ENCODE measurements at places on chromosomes 6 and 20.

GRCh38 chr20:35561671-35562070 lies 19.8 kb downstream of the ERGIC3 start:
- no peak for DNase-seq

DNA sequence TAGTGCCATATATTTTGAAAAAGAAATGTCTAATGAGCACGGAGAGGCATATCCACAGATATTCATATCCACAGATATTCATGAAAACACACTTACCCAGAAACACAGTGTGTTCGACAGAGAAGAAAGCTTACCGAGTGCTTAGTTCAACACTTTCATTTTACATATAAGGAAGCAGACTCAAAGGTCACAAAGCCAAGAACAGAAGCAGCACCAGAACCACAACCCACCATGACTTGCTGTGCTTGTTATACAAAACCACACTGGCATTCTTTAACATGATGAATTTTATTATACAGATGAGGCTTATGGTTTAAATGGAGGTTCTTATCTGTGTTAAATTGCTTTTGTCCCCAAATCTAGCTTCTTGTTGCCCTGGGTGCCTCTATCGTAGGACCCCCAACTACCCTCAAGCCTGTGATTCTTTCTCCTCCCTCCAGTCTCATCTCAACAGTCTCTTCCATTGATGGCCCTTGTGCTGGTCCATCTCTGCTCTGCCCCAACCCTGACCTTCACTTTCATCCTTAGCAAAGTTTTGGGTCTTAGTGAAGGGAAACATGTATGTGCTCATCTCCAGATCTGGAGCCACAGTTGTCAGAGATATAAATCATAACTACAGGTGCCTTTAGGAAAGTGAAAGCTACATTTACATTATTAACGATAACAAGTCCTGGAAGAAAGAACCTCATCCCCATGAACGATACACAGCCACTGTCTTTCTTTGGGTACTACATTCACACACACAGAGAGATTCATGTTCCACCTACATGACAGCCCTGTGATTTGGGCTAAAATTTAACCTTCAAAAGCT lies 40.0 kb downstream of the SF3B5 start:
- no peak for DNase-seq

GRCh38 chr6:142881761-142882160 lies 63.2 kb downstream of the HIVEP2 start:
- DNase-seq = no peak

DNA sequence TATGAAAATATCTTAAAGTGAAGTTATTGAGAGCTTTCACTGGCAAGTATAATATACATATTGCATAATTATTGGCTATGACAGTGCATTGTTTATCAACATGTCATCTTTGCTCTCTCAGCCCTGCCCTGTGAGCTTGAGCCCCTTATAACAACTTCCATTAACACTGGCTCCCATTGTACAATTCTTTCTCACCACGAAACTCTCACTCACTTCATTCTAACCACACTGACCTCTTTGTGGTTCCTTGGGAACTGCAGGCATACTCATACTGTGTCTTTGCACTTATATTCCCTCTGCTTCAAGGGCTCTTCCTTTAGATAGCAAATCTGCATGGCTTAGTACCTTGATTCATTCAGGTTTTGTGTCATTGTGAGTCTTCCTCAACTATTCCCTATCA lies 411.8 kb downstream of the CDKAL1 start:
- peak; percentile 17 for DNase-seq

- no peak for DNase-seq
Measured at GRCh38 chr6:21847711-21848480, 254.3 kb downstream of the SOX4 start.

GRCh38 chr20:53872561-53873229 lies 197.7 kb downstream of the BCAS1 start:
- no peak for DNase-seq

DNA sequence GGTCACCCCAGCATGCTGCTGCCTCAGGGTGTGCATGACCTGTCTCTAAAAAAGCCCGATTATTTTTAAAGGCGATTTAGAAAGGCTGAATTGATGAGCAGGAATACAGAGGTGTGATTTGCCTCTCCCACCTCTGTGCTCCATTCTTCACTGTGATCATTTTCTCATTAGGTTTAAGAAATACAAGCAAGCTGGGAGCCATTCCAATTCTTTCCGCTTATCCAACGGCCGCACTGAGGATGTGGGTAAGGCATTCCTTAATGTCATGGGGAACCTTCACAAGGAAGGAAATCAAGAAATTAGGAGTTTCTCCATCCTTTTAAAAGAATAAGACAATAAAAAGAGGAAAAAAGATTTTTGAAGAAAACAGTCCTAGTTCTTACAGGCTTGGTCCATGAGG lies 55.6 kb upstream of the GNRH2 start:
- DNase-seq = no peak

- DNase-seq = no peak
Measured at GRCh38 chr6:73451223-73452106, 632 bp downstream of the CGAS start.

- no peak for DNase-seq
Measured at GRCh38 chr6:7684843-7685242, 41.1 kb upstream of the BMP6 start.

- no peak for DNase-seq
Measured at GRCh38 chr20:50930139-50930975, 880 bp downstream of the ADNP start.

DNA sequence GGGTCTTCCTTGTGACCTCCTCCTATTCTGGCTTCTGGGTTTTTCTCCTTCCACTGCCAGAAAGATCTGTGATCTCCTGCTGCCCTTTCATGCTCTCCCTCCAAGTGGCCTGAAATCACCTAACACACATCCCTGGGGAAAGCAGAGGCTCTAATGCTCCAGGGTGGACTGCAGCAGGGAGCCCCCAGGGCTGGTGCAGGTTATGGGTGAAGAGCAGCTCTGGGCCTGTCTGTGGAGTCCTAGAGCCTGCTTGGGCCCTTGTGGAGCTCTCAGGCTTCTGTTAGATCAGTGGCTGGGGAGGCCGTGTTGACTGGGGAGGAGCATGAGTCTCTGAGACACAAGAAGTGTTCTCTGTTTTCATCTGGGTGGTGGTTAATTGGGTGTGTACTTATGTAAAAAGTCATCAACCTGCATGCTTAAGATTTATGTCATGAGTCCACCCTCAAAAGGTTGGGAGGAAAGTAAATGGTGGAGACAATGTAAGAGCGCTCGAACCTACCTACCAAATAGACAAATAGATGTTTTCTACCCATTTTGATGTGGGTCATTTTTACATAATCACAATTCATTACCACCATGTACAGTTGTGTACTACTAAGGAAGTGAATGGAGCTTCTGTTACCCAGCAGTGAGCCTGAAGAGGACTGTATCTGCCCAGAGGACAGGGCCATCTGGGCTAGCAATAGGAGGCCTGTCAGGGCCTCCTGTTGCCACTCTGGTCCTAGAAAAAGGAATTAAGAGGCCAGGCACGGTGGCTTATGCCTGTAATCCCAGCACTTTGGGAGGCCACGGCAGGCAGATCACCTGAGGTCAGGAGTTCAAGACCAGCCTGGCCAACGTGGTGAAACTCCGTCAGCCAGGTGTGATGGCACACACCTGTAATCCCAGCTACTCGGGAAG lies 32.0 kb upstream of the RNF8 start:
- no peak for DNase-seq

GRCh38 chr6:61585504-61585903 lies 700.5 kb downstream of the KHDRBS2 start:
- no peak for DNase-seq

- DNase-seq = no peak
Measured at GRCh38 chr6:157233156-157233555, 90.2 kb downstream of the TMEM242 start.

DNA sequence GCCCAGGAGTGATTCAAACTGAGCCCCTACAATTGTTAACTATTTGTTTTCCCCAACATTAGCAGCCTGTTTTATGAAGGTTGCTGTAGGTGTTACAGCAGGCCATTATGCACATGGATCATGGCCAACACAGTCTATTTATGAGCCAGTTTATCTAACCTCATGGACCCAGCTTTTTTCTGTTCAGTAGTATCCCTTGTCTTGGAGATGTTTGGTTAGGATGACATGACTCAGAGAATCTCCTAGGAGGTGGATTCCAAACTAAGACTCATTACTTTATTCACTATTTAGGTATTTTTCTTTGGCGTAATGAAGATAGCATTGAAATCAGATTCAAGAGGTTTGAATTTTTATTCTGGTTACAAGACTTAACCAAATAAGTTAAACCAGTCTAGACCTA lies 62.8 kb upstream of the TFB1M start:
- no peak for DNase-seq

DNA sequence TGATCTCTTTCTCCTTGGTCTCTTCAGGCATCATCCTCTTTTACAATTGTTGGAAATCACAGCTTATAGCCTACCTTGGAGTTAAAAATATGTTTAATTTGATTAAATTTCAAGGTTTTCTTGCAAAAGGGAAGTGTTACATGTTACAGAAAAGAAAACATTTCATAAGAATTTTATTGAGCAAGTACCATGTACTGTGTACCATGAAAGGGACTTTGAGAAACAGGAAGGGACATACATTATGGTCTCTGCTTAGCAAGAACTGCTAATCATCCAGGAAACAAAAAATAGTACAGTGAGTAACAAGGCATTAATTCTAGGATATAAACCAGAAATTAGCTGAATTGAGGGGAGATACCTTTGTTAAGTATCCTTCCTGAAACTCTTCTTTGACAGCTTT lies 145.3 kb upstream of the SPACA1 start:
- no peak for DNase-seq

- no peak for DNase-seq
Measured at GRCh38 chr6:156563714-156564113, 213.5 kb upstream of the ARID1B start.

GRCh38 chr6:47654255-47654654 lies 44.1 kb upstream of the ADGRF4 start:
- no peak for DNase-seq

- no peak for DNase-seq
Measured at GRCh38 chr6:3581469-3581868, 124.6 kb upstream of the SLC22A23 start.

GRCh38 chr20:35888657-35889056 lies 65.6 kb downstream of the SCAND1 start:
- DNase-seq = no peak

GRCh38 chr20:21272279-21272678 lies 30.9 kb upstream of the XRN2 start:
- no peak for DNase-seq

- peak; percentile 64 for DNase-seq
Measured at GRCh38 chr20:16864069-16864468, 115.9 kb downstream of the OTOR start.

- DNase-seq = no peak
Measured at GRCh38 chr6:71248878-71249544, 39.6 kb upstream of the OGFRL1 start.

GRCh38 chr20:54223751-54224150 lies 15.9 kb downstream of the PFDN4 start:
- DNase-seq = no peak

DNA sequence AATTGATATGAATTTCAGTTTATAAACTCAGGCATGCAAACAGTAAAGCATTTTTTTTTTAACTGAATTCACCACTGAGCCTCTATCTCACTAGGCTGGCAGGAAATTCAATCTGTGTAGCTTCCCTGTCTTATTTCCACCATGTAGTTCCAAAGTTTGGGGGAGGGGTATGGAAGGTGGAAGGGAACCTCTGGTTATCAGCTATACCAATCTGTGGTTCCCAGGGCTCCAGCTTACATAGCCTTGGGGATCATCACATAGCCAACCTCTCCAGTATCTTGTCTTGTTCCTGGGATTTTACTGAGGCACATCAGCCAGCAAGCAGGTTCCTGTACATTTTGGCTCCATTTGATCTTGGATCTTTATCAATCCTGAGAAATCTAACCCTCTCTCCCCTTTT lies 15.6 kb downstream of the RAD21L1 start:
- DNase-seq = no peak

DNA sequence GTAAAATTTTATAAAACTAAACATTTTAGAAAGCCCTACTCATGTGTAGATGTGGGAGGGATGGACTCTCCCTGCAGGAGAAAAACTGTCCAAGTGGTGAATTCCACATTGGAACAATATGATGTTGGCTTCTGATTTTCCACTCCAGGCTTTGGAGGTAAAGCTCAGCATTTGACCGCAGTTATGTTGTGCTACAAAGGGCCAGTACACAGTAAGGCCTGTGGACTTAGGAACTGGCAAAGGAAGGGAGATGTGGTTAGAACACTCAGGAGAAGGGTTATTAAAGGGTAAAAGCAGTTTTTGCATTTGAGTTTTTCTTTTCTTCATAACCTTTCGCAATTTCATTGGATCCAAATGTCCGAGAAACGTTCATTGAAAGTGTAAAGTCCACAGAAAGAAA lies 150.3 kb upstream of the SASH1 start:
- no peak for DNase-seq

- no peak for DNase-seq
Measured at GRCh38 chr6:136030131-136030530, 178.6 kb downstream of the PDE7B start.

- no peak for DNase-seq
Measured at GRCh38 chr6:163309491-163310026, 105.0 kb upstream of the QKI start.

DNA sequence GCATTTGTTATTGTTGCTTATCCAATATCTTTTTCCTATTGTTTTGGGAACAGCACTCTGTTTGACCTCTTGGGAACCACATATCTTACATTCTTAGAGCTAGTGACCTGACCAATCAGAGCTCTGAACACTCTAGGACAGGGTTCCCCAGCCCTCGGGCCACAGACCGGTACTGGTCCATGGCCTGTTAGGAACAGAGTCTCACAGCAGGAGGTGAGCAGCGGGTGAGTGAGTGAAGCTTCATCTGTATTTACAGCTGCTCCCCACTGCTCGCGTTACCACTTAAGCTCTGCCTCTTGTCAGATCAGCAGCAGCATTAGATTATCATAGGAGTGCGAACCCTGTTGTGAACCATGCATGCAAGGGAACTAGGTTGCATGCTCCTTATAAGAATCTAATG lies 226.0 kb upstream of the TSHZ2 start:
- DNase-seq = no peak

DNA sequence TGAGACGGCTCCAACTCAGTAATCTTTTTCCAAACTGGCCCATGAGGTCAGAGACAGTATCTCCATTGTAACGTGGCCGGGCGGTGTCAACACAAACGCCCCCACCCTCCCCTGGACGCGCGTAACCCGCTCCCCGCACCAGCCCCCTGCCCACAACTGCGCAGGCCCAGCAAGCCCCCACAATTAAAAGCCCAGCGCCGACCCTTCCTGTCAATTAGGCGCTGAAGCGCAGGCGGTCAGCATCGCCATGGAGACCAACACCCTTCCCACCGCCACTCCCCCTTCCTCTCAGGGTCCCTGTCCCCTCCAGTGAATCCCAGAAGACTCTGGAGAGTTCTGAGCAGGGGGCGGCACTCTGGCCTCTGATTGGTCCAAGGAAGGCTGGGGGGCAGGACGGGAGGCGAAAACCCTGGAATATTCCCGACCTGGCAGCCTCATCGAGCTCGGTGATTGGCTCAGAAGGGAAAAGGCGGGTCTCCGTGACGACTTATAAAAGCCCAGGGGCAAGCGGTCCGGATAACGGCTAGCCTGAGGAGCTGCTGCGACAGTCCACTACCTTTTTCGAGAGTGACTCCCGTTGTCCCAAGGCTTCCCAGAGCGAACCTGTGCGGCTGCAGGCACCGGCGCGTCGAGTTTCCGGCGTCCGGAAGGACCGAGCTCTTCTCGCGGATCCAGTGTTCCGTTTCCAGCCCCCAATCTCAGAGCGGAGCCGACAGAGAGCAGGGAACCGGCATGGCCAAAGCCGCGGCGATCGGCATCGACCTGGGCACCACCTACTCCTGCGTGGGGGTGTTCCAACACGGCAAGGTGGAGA lies at the start of the genes HSPA1A and HSPA1L:
Gene HSPA1A (plus strand): TSS at position 519 of the 814 bp plus-strand sequence. CDS start 214 bp downstream, at position 733.
Gene HSPA1L (minus strand): TSS at position 259 of the 814 bp plus-strand sequence. CDS start 3,311 bp downstream, outside the sequence.
- DNase-seq = peak; percentile 41

GRCh38 chr6:65700561-65700960 lies 6.5 kb downstream of the EYS start:
- no peak for DNase-seq

Measured in SIG-M5 (cell line).